ENCODE measurements at places on chromosomes 5 and 9.

DNA sequence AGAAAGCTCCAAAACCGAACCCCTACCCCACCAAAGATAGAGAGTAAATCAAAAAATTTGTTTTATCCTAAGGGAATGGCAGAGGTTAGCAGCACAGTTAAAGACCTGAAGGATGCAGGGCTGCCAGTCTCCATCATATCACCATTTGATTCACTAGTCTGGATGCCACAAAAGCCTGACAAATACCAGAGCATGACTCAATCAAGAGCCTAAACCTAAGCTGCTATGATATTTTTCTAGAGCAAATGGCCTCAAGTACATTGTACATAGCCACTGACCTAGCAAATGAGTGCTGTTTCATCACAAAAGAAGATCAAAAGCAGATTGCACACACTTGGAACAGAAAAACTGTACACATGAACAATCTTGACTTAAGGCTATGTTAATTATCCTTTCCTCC, 48.0 kb downstream of the DPYSL3 start:
- no peak for DNase-seq

GRCh38 chr5:17190242-17190778, 27.1 kb upstream of the BASP1 start:
- no peak for DNase-seq

- no peak for DNase-seq
Observed at GRCh38 chr5:133267601-133268000, 215.8 kb downstream of the HSPA4 start.

GRCh38 chr5:37951946-37952721, 112.3 kb upstream of the GDNF start:
- no peak for DNase-seq

Data from sciatic nerve (tissue), 2 donors.